B cell (primary cell): ENCODE measurements at places on chromosomes 4 and X. TPM values are rescaled to one million over a fixed set of nuclear protein-coding genes. Genes with fewer than 3 reads are reported as not detected.

GRCh38 chrX:135425026-135425965, 3.6 kb downstream of the SMIM10L2A start:
- no peak for DNase-seq

- DNase-seq, result no peak
These were observed 52.4 kb downstream of the KLHL5 start for GRCh38 chr4:39114436-39114835.

The TBX22 gene
- polyA plus RNA-seq, result not detected in 2 replicates

- peak; percentile 75 for DNase-seq
These were observed 104.4 kb upstream of the ARHGAP24 start for GRCh38 chr4:85370400-85371032.

- peak; percentile 67 for DNase-seq
These were observed 171.9 kb downstream of the TMA16 start for GRCh38 chr4:163666332-163666873.

DNA sequence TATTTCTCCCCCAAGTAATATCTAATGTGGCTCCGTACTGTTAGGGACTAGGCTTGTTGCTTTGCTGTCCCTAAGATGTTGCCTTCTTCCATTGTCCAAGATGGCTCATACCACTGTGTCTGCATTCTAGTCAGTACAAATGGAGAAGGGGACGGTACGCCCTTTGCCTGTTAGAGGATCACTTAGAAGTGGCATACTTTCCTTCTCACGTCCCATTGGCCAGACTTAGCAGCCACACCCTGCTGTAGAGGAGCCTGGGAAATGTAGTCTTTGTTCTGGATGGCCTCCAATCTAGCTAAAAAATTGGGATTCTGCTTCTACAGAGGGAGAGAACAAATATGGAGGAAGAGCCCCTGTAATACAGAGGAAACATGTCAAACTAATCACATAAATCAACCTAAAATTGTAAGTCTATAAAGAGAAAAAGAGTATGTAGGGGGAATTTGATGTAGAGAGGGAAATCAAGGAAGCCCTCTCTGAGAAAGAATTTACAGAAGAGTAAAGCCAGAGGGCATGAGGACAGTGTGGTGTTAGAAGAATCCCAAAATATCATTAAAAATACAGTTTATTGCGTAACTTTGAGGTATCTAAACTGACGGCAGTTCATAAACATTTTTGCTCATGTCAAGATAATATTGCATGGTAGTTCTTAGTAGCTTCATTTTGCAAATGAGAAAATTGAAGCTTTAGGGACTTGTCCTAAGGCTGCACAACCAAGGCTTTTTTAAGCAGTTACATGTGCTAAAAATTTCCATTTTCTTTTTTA, 15.1 kb downstream of the PRIMPOL start:
- no peak for DNase-seq

The FGA gene
- not detected in 2 replicates for polyA plus RNA-seq

DNA sequence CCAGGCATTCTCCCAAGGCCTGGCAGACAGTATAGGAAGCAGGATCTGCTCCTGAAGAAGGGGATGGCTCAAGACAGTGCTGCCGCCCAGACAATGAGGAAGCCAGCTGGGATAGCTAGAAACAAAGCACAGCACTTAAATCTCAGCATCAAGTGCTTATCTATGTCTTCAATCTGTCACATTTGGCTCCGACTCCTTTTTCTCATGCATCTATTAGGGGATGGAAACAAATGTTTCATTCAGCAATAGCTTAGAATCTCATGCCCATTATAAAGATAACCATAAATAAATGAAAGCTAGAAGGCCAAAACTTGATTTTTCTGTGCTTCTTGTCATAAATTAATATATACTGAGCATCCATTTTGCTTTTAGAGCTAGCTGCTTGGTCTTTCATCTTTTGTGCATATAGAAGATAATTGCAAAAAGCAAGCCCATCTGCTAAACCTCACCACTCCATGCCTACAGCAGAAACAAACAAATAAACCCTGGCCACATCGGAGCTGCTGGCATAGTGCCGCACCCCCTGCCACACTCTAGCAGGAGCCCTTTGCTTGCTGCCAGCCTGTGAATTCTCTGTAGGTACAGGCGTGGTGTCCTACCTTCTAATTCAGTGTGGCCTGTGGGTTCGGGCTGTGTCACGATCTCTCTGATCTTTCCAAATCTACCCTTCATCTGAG, 75.9 kb downstream of the AASDH start:
- DNase-seq, result no peak

DNA sequence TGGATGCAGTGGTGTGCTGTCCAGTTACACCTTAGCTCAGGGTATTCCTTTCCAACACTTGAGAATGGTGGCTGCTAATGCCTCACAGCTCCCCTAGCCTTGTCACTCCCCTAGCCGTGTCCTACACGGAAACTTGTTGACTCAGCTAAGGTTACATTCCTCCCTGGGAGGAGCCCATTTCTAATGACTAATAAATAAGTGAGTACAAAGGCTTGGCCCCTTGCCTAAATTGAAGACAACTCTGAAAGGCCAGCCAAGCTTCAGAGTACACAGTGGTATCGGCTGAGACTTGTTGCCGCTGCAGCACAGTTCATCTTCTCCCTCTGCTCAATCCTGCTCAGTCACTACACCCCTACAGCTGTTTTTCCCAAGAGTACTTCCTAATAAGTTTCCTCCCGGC, 21.2 kb upstream of the SLC25A31 start:
- DNase-seq, result no peak

GRCh38 chr4:15104825-15105224, 102.5 kb downstream of the CPEB2 start:
- DNase-seq, result no peak

DNA sequence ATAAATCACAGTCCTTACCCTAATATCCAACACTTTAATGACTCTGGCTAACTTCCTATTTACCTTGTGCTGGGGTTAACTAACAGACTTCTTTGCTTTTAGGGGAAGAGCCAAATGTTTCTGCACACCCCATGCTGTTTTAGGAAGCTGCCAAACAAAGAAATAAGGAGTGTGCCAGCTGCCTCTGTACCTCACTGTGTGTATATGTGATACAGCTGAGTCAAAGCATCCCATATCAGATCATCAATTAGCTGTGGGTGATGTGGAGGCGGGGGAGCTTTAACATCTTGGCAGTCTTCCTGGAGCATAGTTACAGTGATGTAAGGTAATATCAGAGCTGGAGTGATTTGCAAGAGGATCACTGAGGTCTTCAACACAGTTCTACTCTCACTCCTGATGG, 95.4 kb downstream of the COL25A1 start:
- DNase-seq, result no peak

GRCh38 chr4:8393593-8394038, 46.9 kb downstream of the ACOX3 start:
- no peak for DNase-seq

- no peak for DNase-seq
These were observed 2.2 kb upstream of the FMR1NB start for GRCh38 chrX:147978931-147979330.

The CLTRN gene
- polyA plus RNA-seq, result 0.35 and 0.46 TPM in 2 replicates

DNA sequence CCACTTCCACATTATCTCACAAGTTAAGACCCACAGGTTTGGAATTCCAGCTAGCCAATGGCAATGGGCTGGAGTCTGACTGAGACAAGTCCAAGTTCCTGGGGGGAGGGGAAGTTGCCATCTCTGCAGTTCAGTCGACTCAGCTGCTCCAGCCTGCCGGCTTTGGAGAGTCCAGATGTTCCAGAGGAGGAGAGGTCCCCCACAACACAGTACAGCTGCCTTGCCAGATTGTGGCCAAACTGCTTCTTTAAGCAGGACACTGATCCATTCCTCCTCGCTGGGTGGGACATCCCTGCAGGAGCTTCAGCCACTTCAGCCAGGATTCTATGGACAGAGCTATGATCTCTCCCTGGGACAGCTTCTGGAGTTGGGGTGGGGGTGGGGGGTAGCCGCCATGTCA, 199.2 kb downstream of the EDA start:
- DNase-seq, result no peak

GRCh38 chrX:39760930-39761329, 336.8 kb downstream of the BCOR start:
- DNase-seq, result no peak

The SSX2B gene
- polyA plus RNA-seq, result not detected in 2 replicates

DNA sequence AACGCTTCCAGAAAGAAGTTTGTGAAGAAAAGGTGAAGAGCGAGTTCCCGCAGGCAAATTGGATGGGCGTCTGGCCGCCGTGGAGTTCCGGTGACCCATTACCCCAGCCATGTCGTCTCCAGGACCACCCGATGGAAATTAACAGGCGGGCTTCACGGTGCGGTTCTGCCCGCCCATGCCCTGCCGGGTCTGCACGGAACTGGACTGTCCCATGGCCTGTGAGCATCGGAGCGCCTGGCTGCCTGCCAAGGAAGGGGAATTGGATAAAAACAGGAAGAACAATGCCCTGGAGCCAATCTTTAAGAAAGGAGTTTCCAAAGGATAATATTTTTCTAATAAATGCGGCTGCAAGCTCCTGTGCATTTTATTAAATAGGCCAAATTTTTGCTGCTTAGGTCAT, 319.8 kb upstream of the SLC7A11 start:
- no peak for DNase-seq

The NDST3 gene
- polyA plus RNA-seq, result not detected in 2 replicates

- DNase-seq, result no peak
These were observed 324.2 kb upstream of the AADAT start for GRCh38 chr4:170413951-170414350.

The SMIM10 gene
- 0.36 and 0.52 TPM in 2 replicates for polyA plus RNA-seq

DNA sequence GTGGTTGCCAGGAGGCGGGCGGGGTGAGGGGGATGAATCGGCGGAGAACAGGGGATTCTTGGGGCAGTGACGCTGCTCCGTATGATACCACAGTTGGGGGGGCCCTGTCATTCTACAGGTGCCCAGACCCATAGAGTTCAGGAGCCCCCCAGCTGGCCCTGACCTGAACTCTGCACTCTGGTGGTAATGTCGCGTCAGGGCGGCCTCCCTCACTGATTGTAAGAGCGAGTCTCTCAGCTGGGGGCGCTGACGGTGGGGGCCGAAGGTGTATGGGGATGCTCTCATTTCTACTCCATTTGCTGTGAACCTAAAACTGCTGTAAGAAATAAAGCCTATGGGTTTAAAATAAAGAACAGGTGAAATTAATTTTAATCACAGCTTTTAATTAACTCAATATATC, 91.8 kb upstream of the PSAPL1 start:
- no peak for DNase-seq

The PPEF2 gene
- 0.10 and 0.32 TPM in 2 replicates for polyA plus RNA-seq

GRCh38 chrX:41178201-41178600, 93.0 kb downstream of the USP9X start:
- DNase-seq, result no peak

- DNase-seq, result peak; percentile 19
These were observed 255.1 kb upstream of the GPC4 start for GRCh38 chrX:133670383-133670782.

- DNase-seq, result peak; percentile 47
These were observed 769 bp downstream of the TCEAL1 start for GRCh38 chrX:103629318-103630170.
